ENCODE measurements at places on chromosomes 3 and 15. TPM values are rescaled to one million over a fixed set of nuclear protein-coding genes. Genes with fewer than 3 reads are reported as not detected.

GRM2 gene
- polyA plus RNA-seq: 0.80 TPM

TNFAIP8L3 gene
- polyA plus RNA-seq: not detected

HYAL3 gene
- polyA plus RNA-seq: 5.7 TPM

NTRK3 gene
- polyA plus RNA-seq: not detected

NOX5 gene
- not detected for polyA plus RNA-seq

CCDC50 gene
- 25.8 TPM for polyA plus RNA-seq

DNA sequence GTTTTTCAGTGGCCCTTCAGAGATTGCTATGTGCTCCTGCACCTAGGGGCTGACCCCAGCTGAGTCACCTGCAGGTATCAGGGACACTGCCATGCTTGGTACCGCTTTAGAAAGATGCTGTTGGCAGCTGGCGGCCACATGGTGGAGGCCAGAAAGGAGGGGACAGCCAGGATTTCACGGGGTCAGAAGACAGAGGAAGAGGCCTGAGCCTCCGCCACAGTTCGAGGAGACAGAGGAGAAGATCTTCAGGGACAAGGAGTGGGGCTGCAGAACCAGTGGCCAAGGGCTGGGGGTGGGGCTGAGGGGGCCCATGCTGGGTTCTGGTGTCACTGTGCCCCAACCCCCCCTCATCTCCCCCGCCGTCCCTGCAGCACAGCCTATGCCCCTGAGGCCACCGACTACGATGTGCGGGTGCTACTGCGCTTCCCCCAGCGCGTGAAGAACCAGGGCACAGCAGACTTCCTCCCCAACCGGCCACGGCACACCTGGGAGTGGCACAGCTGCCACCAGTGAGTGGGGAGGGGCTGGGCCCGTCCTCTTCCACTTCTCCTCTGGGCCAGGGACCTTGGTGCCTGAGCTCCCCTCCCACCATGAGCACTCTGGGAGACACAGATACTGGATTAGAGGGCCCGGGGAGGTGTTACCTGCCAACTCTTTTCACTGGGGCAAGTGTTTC is 19.9 kb downstream of the LOXL1 start:
- no peak overlapping the region for H3K27ac ChIP-seq
- H3K36me3 ChIP-seq: no peaks in the 10 kb centered on the region
- H3K4me3 ChIP-seq: no peak overlapping the region

- H3K36me3 ChIP-seq: no peaks in the 10 kb centered on the region
- DNase-seq: no peak
- H3K4me1 ChIP-seq: no peaks in the 10 kb centered on the region
- H3K27me3 ChIP-seq: no peaks in the 10 kb centered on the region
- H3K4me3 ChIP-seq: no peak overlapping the region
Observed at GRCh38 chr3:162213956-162214355, 717.3 kb downstream of the OTOL1 start.

DNA sequence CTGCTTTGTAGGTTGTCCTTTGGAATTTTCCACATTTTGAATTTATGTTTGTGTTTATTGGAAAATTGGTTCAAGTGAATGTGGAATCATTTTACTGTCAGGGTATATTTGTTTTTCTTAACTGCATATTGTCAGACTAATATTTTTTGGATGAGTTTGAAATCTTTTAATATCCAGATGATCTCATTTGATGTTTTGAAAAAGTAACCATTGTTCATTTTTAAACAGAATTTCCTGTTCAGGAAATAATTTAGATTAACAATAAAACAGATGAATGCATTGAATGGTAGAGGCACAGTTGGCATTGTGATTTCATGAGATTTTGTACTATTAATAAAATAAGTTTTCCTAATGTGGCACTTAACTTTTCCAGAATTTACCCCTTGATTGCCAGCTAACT is 15.5 kb downstream of the TRAK1 start:
- peaks cover 5% of the 10 kb centered on the region for H3K4me1 ChIP-seq
- H3K27ac ChIP-seq: no peak overlapping the region
- no peak overlapping the region for H3K4me3 ChIP-seq
- DNase-seq: no peak

DNA sequence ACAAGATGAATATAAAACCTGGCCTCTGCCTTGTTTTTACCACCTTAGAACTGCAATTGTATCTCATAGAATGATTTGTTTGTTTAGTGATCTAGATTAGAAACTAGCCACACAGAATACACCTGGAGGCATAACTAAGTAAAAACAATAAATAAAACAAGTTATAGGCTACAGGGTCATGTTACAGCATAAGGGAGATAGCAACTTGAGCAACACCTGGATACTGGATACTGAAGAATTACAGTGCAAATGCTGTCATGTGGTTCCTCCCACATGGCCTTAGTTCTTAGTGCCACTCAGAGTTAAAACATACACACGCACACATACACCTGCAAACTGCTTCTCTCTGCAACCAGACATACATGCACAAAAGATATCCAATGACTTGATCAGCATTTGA is 563.4 kb upstream of the DPPA4 start:
- H3K4me3 ChIP-seq: no peak overlapping the region
- H3K27me3 ChIP-seq: no peaks in the 10 kb centered on the region
- DNase-seq: no peak
- H3K4me1 ChIP-seq: no peaks in the 10 kb centered on the region
- no peak overlapping the region for H3K27ac ChIP-seq
- H3K36me3 ChIP-seq: no peaks in the 10 kb centered on the region

GRCh38 chr15:48520376-48521155 is 124.9 kb downstream of the FBN1 start:
- no peak for DNase-seq
- H3K36me3 ChIP-seq: no peaks in the 10 kb centered on the region
- no peak overlapping the region for H3K27ac ChIP-seq
- H3K4me1 ChIP-seq: no peaks in the 10 kb centered on the region
- H3K27me3 ChIP-seq: no peaks in the 10 kb centered on the region

DNA sequence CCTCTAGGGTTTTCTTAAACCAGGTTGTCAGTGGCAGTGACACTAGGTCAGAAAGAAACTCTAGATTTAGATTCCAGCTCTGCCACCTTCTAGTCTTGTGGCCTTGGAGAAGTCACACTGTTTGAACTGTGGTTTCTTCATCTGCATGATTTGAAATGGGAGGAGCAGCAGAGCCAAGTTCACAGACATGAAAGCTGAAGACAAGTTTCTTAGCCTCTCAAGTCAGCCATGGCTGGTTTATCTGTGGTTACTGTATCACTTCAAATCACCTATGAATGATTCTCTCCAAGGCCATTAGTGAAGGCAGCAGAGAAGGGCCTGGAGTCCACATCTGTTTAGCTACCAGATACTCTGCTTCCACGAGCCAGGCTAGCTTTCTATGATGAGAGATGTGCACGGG is 15.6 kb downstream of the CLEC3B start:
- H3K36me3 ChIP-seq: no peaks in the 10 kb centered on the region
- no peak overlapping the region for H3K27ac ChIP-seq
- DNase-seq: no peak
- H3K4me1 ChIP-seq: peaks cover 52% of the 10 kb centered on the region

DNA sequence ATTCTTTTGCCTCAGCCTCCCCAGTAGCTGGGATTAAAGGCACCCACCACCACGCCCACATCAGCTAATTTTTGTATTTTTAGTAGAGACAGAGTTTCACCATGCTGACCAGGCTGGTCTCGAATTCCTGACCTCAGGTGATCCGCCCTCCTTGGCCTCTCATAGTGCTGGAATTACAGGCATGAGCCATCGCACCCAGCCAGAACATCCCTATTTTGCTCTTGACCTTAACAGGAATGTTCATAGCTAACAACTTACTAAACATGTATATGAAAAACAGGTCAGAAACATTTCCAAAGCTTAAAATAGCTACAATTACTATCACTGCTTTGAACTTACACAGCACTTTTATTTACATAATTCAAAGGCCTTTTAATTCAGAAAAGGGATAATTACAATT is 33.7 kb downstream of the UQCC5 start:
- peaks cover 49% of the 10 kb centered on the region for H3K36me3 ChIP-seq
- no peaks in the 10 kb centered on the region for H3K4me1 ChIP-seq
- DNase-seq: no peak
- no peak overlapping the region for H3K4me3 ChIP-seq
- H3K27me3 ChIP-seq: no peaks in the 10 kb centered on the region
- H3K27ac ChIP-seq: no peak overlapping the region

DNA sequence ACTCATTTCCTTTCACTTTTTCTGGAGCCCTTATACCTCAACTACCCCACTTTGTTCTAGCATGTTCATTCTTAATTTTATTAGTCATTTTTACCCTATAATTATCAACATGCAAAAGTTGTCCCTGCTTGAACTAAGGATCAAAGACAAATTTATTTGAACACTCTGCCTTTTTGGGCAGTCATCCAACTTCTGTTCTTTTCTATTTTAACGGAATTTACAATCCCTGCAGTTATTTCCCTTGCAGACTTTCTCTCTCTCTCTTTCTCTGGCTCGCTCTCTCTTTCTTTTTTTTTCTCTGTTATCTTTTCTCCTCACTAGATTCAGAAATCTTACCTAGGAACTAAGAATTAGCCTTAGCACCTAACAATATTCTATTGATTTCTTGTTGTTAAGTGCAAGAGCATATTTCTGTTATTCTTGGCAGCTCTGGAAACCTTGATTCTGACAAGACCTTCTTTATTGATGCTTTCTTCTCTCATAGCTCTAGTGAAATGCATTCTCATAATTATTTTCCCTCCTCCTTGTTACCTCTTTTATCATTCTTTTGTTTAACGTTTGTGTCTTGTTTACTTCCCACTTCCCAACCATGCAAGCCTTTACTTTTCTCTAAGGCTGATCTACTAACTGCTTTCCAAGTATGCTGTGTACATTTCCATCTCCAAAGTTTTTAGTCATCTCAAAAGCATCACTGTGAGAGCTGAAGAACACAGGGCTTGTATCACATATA is 951.6 kb downstream of the DIPK2A start:
- no peaks in the 10 kb centered on the region for H3K4me1 ChIP-seq
- no peaks in the 10 kb centered on the region for H3K27me3 ChIP-seq
- H3K27ac ChIP-seq: no peak overlapping the region
